CD4-positive, alpha-beta T cell treated with Interleukin-2 at 100 ng/mL for 4 hours (primary cell): ENCODE measurements at places on chromosomes 5 and 9.

- no peak for DNase-seq
Measured at GRCh38 chr9:135127718-135128670, 40.5 kb downstream of the OLFM1 start.

- no peak for DNase-seq
Measured at GRCh38 chr9:121286973-121287741, 19.2 kb downstream of the GSN start.

- no peak for DNase-seq
Measured at GRCh38 chr5:32760091-32760509, 49.0 kb downstream of the NPR3 start.

- DNase-seq = no peak
Measured at GRCh38 chr9:90103771-90104170, 499.0 kb downstream of the GADD45G start.

- DNase-seq = no peak
Measured at GRCh38 chr5:155512329-155512728, 498.8 kb downstream of the KIF4B start.

DNA sequence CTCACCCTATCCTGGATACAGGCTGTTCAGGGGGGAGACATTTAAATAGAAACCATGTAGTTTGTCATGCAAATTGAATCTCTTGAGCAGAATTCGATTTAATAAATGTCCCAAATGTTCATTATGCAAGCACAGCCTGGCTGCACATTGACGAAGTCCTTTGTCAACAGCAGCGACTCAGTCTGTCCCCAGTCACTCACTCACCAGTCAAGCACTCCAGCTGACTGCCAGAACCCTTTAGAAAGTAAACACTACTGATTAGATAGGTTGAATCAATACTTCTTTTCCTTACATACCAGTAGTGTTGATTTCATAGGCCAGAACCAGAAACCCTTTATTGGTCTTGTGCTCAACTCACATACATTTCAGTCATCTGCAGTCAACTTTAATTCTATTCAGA, 27.5 kb downstream of the CDH6 start:
- DNase-seq = no peak

- no peak for DNase-seq
Measured at GRCh38 chr5:53469946-53470687, 10.3 kb upstream of the FST start.

- DNase-seq = no peak
Measured at GRCh38 chr5:174425964-174426290, 298.5 kb upstream of the MSX2 start.

DNA sequence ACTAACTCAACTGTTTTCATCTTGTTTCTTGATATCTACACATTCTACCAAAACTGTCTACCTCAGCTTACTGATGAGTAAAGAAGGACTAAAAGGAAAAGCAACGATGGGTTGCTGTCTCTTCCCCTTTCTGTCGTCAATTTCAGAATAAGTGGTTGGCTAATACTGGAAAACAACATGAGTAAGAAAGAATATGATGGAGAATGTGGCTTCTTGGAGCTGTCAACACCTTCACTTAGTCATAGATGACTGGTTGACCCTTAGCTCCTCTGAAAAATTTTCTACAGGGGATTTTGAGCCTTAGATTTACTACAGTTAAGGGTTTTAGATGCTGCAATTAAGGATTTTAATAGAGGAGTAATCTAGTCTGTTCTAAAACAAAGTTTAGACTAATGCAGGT, 797.9 kb downstream of the TLE4 start:
- DNase-seq = no peak

DNA sequence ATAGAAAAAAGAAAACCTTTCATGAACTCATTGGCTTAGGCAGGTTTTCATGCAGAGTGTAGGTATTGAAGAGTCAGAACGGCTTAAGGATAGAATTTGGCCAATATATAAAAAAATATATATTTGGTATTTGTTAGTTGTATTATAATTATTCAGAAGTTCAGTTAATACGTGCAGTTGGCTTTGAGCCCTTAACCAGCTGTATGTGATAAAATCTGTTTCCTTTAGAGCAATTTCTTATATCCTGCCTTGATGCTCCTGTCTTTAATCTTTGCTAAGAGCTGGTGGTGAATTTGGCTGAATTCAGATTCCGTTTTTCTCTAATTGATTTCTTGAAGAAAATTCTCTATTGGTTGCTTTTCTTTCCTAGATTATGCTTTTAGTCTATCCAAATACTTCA, 3.7 kb downstream of the ANXA1 start:
- no peak for DNase-seq

- no peak for DNase-seq
Measured at GRCh38 chr9:92294297-92294676, 790 bp upstream of the IARS1 start.

GRCh38 chr9:13069498-13069897, 210.0 kb downstream of the MPDZ start:
- DNase-seq = no peak

GRCh38 chr5:35313291-35313690, 83.0 kb upstream of the PRLR start:
- DNase-seq = no peak

GRCh38 chr5:96868603-96869371, 7.5 kb upstream of the ERAP2 start:
- peak; percentile 79 for DNase-seq

DNA sequence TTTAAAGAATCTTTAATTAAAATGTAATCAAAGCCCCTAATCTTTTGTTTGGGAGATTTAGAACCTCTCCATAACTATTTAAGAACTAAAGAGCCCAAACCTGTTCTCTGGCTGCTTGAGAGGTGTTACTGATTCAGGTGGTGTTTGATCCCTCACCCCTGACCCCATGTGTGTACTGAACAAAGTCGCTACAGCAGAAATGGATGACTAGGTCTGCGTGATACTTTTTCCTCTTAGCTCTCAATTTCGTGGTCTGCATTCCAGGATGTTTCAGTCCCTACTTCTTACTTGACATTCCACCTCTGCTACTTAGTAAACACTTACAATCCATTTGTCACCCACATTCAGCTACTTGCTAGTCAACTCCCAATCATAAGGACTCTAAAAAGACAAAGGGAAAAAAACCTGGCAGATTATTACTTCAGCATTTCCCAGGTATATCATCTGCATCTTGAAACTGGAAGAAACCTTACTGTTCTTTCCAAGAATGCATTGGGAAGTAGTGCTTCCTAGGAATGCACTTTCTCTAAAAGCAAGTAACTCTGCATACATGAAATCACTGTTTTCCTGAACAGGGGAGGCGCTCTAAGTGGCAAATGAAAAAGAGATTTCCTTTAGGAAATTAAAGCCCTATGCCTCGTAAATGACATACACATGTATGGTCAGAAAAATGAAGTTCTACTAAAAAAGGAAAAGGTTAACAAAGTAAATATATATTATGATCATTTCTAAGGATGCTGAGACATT, 1091.6 kb downstream of the PTPRD start:
- DNase-seq = no peak

DNA sequence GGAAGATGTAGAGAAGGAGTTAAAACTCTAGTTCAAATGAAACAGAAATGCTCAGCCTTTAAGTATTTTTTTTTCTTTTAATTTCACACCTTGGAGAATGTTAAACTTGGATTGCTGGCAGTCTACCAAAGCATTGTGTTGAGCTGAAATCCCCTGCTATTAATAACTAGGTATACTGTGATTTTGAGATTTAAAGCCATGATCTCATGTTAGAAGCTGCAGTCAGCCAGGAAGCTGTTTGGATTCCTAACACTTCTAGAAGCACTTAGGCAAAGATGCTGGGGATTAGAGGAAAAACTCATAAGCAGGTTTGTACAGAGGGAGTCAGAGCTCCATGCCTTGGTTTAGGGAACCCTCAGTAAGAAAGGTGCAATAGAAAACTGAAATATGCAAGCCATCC, 141.4 kb downstream of the KIF4B start:
- DNase-seq = no peak

- peak; percentile 76 for DNase-seq
Measured at GRCh38 chr5:68285851-68286611, 70.5 kb downstream of the PIK3R1 start.

GRCh38 chr9:120723565-120723964, 9.3 kb upstream of the MEGF9 start:
- DNase-seq = no peak

- no peak for DNase-seq
Measured at GRCh38 chr9:84512493-84512892, 157.0 kb upstream of the NTRK2 start.

DNA sequence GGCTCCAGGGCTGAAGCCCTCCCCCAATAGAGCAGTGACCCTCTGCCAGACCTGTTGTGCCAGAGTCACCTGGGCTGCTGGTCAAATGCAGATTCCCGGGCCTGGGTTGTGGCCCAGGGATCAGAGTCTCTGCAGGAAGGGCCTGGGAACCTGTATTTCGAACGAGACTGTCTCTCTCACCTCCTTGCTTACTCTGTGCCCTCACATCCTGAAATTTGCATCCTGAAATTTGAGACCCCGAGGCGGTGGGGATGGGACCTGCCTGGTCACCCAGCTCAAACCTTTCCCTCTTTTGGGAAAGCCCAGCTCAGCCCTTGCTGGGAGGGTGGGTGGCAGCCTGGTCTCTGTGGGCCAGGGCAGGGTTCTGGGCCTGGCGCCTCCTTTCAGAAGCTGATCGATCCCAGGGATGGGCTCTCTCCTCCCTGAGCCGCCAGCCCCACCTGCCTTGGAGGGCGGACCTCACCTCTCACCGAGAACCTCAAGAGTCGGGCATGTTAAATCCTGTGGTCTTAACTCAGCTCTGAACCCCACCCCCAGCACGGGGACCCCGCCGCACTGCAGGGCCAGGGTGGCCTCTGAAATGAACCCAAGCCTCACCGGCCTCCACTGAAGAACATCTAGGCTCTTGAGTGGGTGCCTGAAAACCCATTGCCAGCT, 44.0 kb upstream of the IER5L start:
- DNase-seq = no peak

GRCh38 chr9:108043585-108043984, 554.0 kb upstream of the KLF4 start:
- DNase-seq = no peak

DNA sequence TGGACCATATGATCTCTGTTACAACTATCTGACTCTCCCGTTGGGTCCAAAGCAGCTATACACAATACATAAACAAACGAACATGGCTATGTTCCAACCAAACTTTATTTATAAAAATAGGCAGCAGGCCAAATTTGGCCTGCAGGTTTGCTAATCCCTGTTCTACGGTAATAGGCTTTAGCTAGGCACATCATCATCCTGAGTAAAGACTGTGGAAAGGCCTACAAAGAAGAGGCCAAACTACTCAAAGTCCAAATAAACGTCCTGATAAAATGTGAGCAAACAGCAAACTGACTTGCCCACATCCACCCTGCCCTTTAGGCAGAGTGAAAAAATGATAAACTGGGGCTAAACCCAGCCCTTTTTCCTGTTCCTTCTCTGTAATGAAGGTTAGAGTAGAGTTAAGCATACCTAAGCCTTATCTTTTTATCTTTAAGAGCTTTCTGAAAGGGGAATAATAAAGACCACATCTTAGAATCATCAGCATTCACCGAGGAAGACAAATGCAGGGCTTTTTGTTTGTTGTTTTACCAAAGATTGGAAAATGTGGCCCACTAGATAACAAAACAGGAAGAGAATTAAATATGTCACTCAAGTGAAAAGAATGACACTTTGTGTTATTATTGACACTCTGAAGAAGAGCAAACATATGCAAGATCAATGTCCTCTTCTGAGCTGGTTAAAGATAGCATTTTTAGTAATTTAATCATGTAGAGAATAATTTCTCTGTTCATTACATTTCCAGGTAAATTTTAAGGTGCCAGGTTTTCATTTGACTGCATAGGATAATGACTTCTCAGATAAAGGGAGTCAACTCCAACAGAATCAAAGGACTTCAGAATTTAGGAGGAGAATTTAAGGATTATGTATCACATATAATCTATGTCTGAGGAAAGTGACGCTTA, 160.0 kb upstream of the GNA14 start:
- DNase-seq = no peak

DNA sequence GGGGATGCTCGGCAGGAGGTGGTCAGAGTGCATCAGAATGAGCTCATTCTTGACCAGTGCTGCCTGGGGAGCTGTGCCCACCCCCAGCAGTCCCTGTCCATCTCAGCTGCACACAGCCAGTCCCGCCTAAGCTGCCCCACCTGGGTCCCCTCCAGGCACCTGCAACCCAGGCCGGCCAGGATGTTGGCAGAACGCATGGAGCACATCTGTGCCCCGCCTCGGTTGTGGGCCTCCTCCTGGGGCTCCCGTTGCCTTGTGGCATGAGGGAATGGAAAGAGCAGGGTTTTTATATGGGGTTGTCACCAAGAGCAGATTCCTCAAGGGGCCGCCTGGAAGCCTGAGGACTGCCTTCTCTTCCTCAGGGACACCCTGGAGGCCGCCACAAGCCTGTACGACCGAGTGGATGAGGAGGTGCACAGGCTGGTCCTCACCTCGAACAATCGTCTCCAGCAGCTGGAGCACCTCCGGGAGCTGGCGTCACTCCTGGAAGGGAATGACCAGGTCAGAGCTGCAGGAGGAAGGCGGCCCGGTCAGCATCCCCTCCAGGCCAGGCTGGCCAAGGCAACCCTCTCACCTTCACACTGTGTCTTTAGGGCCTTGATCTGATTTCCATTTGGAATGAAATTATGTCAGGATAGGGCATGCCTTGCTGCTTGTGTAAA, 34.8 kb upstream of the LRRC14B start:
- no peak for DNase-seq

- peak; percentile 8 for DNase-seq
Measured at GRCh38 chr9:88537761-88538091, 2.7 kb downstream of the NXNL2 start.

DNA sequence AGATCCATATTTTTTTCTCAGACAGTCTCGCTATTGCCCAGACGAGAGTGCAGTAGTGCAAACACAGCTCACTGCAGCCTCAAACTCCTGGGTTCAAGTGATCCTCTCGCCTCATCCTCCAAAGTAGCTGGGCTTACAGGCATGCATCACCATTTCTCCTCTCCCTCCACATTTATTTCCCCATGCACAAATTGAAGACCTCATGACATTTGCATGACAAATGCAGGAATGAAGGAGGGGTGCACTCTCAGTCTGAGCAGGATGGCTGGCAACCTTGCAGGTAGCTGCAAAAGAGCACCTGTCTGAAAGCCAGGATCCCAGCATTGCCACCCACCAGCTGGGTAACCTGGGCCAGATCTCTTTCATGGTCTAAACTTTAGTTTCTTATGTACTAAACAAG, 111.2 kb downstream of the SH3TC2 start:
- no peak for DNase-seq

GRCh38 chr5:159982421-159983173, 26.3 kb upstream of the TTC1 start:
- DNase-seq = no peak

DNA sequence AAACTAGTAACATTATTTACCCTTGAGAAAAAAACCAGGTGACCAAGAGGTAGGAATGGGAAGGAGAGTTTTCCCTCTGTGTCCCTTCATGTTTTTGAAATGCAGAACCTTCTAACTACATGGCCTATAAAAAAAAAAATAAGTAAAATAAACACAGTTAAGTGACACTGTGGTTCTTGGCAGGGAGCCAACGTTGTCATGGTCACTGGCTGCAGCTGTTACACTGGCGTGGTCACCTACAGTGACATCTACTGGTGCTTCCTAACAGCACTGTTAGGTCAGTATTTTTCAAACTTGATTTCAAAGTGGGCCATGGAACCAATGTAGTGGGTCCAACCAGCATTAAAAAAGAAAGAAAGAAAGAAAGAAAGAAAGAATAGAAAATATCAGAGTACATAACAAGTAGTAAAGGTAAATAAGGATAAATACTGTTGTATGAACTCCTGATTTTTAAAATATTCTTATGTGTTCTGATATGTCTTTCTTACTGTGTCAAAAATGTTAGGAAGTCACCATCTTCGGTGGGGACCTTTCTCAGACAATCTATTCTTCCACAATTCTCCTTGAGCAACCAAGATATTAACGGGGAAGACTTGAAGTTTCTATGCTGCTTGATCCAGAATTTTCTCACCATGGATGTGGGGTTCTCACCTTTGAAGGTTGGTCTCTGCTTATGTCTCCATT, 59.1 kb upstream of the PJA2 start:
- DNase-seq = peak; percentile 74
